ENCODE measurements at places on chromosomes 7 and 10.

- DNase-seq = no peak
These were observed 12.5 kb upstream of the PRKAR2B start for GRCh38 chr7:107032050-107032449.

GRCh38 chr10:62426600-62426999 lies 52.4 kb downstream of the ZNF365 start:
- DNase-seq = no peak

DNA sequence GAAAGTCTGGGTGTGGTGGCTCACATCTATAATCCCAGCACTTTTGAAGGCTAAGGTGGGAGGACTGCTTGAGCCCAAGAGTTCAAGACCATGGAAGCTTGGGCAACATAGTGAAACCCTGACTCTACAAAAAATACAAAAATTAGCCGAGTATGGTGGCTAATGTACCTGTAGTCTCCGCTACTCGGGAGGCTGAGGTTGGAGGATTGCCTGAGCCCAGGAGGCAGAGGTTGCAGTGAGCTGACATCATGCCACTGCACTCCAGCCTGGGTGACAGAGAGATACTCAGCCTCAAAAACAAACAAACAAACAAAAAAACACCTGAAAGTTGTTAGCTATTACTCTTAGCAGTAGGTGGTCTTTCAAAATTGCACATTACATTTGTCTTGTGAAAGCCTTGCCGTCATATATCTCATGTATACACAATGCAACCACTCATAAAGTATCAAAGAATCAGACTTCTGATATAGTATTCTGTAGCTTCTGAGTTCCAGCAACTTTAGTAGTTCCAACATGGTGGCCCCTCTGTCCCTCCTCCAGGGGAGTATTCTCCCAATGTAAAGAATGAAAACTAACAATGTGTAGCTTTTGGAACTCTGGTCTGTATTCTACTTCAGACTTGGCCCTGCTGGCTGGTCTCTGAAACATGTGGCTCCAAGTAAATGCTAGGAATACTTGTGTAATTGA lies 101.5 kb downstream of the ZNF92 start:
- DNase-seq = no peak

DNA sequence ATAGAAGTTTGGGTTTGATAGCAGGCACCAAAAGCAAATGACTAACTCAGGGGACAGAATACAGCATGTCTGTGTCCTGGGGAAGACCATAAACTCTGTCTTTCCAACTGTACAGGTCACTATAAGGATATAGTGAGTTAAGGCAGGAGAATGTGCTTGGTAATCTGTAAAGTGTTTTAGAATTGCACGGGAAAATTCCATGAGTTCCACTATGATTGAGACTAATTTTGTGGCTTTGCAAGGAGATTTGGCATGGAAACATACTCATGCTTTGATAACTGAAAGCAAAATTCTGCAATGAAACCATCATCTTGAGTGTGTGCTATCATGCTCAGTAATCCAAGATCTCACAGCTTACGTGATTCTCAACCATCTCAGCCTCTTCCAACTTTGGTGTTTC lies 152.6 kb downstream of the PKD1L1 start:
- no peak for DNase-seq

DNA sequence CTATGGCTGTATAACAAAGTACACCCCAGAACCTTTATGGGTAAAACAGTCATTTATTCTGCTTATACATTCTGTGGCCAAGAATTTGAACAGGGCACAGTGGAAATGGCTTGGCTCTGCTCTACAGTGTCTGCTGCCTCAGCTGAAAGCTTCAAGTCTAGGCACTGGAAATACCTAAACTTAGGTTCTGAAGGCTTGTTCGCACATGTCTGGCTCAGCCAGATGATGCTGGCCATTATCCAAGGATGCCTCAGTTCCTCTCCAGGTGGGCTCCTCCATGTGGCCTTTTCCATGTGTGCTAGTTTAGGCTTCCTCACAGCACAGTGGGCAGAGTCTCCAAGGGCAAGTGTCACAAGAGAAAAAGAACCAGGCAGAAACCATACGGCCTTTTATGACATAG lies 76.8 kb downstream of the RALA start:
- no peak for DNase-seq

DNA sequence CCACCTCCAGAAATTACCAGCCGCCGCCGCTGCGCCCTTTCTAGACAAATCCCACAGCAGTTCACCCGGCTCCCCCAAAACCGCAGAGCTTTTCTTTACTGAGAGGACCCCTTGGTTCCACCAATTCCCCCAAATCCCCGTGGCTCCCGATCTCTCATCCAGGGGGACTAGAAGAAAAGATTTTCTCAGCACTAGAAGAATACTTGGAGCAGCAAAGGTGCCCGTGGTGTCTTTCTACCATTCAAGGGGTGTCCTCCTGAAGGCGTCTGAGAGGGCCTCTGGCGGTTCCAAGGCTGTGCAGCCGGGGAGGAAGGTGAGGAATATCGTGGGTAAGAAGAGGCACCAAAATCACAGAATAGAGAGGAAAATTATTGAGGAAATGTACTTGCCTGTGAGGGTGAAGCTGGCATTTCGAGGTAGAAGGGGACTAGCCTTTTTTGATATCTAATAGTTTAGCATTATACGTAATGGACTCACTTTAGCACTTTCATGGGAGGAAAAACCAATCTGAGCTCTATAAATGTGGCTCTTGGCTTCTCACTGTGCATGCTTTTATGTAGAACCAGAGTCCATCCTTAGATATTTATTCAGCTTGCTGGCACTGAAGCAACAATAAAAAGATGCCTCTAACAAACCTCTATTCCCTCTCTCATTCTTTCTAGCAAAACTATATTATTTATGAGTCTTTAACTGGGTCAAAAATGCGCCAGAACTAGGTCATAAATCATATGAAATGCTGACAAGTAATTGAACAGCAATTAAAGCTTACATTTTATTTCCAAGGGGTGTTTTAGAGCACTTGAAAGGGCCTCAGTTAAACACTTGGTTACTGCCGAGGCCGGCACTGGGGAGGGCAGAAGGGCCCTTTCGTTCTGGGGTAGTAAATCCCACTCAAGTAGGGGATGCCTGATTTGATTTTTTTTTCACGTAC lies 13.8 kb upstream of the HOXA2 start:
- no peak for DNase-seq

DNA sequence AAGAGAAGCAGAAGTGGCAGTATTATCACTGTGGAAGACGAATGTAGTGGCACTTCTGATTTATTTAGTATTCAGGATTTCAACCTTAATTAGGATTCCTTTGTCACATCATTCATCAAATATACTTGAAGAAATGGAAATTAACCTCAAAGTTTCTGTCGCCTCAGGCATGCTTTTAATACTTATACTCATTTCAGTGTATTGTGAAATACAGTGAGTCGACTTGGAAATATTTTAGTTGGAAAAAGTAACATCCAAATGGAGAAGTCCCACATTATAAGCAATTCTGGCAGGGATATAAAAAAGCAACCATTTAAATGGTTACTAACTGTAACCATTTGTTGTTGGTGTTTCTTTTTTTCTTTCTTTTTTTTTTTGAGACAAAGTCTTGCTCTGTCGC lies 648.8 kb downstream of the ARL4A start:
- DNase-seq = no peak

DNA sequence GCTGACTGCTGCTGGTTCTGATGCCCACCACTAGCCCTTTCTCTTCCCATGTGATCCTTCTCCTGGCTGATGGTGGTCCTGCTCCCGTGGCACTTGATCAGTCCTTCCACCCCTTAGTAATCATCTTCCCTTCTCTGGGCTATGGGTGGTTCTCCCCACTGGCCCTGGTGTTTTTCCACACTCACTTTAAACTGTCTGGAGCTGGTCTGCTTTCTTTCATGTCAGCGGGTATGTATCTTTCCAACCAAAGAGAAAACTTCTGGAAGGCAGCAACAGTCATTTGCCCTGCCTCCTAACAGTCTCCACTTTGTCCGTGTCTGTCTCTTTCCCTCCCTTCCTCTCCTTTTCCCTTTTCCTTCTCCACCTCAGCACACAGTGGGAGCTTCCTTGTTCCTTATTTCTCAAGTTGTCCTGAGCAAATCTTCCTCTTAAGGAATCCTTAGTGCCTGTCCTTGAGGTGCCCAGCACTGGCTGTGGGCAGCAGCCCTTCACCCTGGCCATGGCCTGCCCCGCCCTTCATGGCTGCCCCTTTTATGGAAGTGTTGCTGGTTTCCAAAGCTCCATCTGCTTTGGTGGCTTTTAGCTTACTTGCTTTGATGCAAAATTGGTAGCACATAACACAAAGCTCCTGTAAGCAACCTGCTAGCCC lies 189.0 kb downstream of the TCF7L2 start:
- DNase-seq = no peak

DNA sequence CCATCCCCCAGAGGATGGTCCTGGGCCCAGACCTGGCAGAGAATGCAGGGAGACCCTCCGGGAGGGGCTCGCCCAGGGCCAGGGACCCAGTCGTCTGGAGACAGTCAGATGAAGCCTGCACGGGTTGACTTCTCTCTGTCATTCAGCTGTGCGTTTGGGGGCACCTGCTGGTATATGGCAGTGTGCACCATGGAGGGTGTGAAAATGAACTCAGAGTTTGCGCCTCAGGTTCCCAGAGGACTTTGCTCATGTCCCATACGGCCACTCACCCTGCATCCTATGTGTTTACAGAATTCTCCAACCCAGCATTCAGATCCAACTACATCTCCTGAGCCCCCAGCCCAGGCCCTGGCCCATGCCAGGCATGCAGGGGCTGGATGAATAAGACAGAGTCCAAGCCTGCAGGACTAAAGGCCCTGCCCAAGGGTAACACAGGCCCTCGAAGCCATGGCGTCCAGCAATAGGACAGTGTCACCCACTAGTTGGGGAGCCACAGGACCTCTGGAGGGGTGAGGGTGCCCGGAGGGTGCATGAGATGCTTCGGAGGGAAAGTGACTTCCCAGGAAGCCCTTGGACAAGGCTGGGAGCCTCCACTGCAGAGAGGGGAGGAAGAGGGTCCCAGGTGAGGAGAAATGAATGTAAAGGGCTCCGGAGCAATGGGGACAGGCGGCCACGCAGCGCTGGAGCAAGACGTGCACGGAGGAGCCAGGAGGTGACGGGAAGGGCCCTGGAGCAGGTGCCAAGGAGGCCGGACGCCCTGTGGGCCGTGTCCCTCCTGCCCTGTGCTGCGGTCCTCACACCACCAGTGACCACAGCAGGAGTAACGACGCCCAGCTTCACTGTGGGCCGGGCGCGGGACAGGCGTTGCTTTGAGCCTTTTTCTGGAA lies 36.3 kb downstream of the CALML3 start:
- no peak for DNase-seq

GRCh38 chr10:72175149-72175548 lies 40.7 kb upstream of the ANAPC16 start:
- DNase-seq = no peak

DNA sequence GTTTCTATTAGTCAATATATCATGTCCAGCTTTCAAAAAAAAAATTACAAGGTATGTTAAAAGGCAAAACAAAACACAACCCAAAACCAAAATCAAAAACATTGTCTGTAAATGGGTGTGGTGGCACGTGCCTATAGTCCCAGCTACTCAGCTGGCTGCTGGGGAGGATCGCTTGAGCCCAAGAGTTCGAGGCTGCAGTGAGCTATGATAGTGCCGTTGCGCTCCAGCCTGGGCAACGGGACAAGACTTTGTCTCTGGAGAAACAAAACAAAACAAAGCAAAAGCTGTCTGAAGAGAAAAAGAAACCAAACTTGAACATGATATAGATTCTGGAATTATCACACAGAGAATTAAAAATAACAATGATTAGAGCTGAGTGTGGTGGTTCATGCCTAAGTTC lies 10.3 kb upstream of the CPA5 start:
- no peak for DNase-seq

DNA sequence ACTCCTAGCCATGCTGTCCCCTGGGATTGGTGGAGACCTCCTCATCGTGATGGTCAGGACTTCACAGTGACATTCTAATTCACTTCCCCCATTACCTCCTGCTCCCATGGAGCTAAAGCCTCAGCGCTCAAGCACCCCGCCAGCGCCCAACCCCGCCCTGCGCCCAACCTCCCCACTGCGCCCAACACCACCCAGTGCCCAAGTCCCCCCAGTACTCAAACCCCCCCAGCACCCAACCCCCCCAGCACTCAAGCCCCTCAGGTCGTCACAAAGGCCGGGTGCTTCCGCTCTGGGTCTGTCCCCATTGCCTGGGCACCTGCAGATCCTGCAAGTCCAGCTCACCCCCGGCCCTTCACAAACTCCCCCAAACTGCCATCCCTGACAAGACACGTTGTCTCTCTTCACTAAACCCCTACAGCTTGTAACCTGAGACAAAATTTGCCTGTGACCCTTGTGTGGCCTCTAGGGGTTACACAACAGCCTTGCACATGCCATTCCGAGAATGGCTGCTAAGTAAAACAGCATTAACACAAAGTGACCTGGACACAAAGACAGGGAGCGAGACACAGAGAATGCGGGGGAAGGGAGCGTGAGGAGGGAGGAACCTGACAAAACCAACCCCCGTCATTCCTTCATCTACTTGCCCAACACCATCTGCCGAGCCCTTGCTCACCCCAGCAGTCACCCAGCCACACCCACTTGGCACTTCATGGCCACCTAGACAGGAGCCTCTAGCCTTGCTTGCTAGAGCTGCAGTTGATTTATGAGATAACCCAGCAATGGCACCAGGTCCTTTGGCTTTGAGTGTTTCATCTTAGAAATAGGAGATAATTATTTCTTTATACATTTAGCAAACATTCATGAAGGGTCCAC lies 107.8 kb downstream of the ADARB2 start:
- no peak for DNase-seq

DNA sequence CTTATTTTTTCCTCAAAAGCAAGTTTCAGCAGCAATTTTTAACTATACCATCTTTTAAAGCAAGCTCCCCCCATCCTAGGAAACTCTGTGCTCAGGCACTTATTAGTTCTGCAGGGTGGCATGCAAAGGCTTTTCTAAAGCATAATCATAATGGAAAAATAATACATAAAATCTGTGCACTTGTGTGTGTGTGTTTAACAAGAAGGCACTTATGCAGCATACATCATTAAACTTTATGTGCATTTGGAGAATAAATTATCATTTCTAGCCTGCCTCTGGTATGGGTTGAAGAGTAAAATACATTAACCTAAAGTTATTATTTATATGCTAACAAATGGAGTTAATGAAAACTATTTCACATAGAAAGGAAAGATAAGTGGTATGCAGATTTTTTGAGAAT lies 5.6 kb upstream of the RASSF4 start:
- DNase-seq = no peak

DNA sequence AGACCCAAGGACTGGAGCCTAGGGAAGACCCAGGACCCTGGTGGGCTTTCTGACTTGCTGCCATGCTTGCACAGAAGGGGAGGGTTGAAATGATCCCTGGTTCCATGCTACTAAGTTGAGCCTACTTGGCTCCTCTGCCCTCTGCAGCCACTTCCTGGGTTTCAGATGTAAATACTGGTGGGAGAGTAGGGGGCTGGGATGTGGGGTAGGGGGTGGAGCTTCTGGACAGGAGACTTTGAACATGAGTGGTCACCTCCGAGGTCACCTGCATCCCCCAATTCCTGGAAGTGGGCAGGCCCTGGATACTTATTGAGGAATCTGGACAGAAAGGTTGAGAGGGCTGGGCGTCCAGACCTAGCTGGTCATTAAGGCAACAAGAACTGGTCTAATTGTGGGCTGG lies 2.9 kb upstream of the ZMIZ1 start:
- DNase-seq = no peak
